ENCODE measurements at places on chromosomes 6 and 20.

- no peaks in the 10 kb centered on the region for H3K36me3 ChIP-seq
- peaks cover 39% of the 10 kb centered on the region for H3K4me1 ChIP-seq
- H3K27ac ChIP-seq: peak overlapping the region; percentile 94
Observed at GRCh38 chr6:167153521-167153959, 4.2 kb downstream of the GPR31 start.

DNA sequence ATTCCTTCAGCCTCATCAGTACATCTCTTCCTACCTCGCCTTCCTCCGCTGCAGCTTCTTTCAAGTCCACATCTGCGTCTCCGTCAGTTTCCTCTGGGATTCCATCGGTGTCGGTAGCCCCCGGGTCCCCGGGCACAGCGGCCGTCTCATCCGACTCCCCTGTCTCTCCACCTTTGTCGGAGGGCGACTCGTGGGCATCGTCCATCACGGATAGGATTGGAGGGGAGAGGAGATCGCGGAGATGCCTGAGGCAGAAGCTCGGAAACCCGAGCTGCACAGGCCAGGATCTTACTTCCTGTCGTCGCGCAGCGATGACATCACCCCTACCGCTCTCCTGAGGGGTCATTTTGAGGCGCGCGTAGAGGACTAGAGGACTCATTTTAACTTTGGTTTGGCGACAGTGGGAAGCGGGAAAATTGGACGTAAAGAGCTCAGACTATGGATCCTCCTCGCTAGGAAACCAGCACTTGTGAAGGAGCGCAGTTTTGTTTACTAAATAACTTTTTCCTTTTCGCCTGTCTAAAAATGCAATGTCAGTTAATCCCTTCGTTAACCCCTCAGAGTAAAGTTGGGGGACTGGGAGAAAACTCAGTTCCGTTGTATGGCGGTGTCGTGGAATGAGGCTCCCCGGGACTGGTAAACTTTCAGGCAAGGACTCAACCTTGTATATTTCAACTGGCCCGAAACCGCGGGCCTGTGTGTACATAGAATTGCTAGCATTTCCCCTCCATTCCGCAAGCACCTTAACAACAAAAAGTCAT, at the start of gene TAF11:
Gene TAF11, minus strand, starts transcription at position 290 of the 761 bp plus-strand sequence. Its CDS starts 85 bp downstream, at position 205.
- DNase-seq: peak; percentile 84
- H3K4me3 ChIP-seq: peak within 1 kb of the TSS; percentile 97
- H3K36me3 ChIP-seq: peaks cover 52% of the 10 kb centered on the region

- no peaks in the 10 kb centered on the region for H3K36me3 ChIP-seq
- H3K27me3 ChIP-seq: no peaks in the 10 kb centered on the region
- no peak for DNase-seq
- no peaks in the 10 kb centered on the region for H3K4me1 ChIP-seq
Observed at GRCh38 chr6:100247123-100247522, 217.6 kb downstream of the SIM1 start.

DNA sequence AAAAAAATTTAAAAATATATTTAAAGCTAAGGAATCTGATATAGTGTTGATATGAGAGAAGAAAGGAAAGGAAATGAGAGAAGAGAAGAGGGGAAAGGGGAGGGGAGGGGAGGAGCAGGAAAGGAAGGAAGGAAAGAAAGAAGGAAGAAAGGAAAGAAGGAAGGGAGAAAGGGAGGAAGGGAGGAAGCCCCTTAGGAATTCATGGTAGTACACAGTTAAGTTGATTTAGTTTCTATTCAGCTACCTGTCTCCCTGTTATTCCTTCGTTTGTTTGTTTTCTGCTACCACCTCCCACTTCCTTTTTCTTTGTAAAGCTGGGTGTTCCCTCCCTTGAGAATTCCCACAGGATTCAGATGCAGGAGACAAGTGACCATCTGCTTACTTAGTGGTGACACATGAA, 1025.4 kb upstream of the FLRT3 start:
- no peak overlapping the region for H3K27ac ChIP-seq
- H3K4me3 ChIP-seq: no peak overlapping the region
- no peaks in the 10 kb centered on the region for H3K36me3 ChIP-seq
- no peak for DNase-seq
- no peaks in the 10 kb centered on the region for H3K4me1 ChIP-seq

DNA sequence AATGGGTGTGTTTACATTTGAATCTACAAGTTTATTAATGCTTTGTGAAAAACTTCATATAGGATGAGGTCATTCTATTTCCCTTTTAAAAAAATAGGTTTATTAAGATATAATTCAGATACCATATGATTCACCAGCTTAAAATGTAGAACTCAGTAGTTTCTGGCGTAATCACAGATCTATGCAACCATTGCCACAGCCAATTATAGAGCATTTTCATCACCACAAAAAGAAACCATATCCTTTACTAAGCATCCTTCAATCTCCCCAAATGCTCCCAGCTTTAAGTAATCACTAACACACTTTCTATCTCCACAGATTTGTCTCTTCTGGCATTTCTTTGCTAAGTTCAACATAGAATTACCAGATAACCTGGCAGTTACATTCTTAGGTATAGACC, 137.2 kb downstream of the PTPRT start:
- DNase-seq: no peak
- H3K27me3 ChIP-seq: peaks cover 6% of the 10 kb centered on the region
- H3K4me3 ChIP-seq: no peak overlapping the region
- H3K27ac ChIP-seq: no peak overlapping the region

- no peaks in the 10 kb centered on the region for H3K4me1 ChIP-seq
- DNase-seq: no peak
- no peak overlapping the region for H3K27ac ChIP-seq
- H3K4me3 ChIP-seq: no peak overlapping the region
Observed at GRCh38 chr20:19885939-19886660, 128.0 kb downstream of the RIN2 start.

DNA sequence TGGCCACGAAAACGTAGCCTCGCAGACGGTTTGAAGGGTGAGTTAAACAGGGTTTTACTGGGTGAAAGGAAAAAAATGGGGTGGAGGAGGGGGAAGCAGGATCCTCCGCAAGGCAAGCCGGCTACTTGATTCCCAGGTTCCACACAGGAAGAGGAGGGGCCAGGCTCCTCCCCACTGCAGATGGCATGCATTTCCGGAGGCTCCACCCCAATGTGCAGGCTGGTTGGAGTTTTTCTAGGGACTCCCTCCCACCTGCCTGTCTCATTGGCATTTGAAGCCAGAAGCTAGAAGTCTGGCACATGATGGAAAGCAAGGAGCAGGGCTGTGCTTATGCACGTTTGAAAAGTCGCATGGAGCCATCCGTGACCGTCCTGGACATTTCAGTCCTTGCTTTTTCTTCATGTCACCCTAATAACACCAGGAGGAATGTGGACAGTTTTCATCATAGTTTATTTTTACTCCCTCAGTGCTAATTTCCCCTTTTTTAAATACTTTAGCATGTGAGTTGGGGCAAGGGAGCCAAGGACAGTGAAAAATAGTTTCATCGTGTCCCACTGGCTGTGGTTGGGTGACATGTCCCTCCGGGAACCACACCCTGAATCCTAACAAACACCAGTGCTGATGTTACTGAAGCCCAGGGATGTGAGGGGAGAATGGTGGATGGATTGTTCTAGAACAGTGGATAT, 100.1 kb upstream of the INSM1 start:
- no peak overlapping the region for H3K4me3 ChIP-seq
- no peaks in the 10 kb centered on the region for H3K4me1 ChIP-seq
- peaks cover 20% of the 10 kb centered on the region for H3K27me3 ChIP-seq
- no peak overlapping the region for H3K27ac ChIP-seq
- no peak for DNase-seq

GRCh38 chr6:82963191-82963925, 102.3 kb downstream of the UBE3D start:
- H3K36me3 ChIP-seq: peaks cover 2% of the 10 kb centered on the region
- H3K4me1 ChIP-seq: no peaks in the 10 kb centered on the region

GRCh38 chr6:88775866-88776571, 187.4 kb downstream of the RNGTT start:
- H3K4me3 ChIP-seq: no peak overlapping the region
- no peak overlapping the region for H3K27ac ChIP-seq
- H3K36me3 ChIP-seq: peaks cover 13% of the 10 kb centered on the region
- H3K27me3 ChIP-seq: no peaks in the 10 kb centered on the region
- peaks cover 5% of the 10 kb centered on the region for H3K4me1 ChIP-seq
- DNase-seq: no peak

DNA sequence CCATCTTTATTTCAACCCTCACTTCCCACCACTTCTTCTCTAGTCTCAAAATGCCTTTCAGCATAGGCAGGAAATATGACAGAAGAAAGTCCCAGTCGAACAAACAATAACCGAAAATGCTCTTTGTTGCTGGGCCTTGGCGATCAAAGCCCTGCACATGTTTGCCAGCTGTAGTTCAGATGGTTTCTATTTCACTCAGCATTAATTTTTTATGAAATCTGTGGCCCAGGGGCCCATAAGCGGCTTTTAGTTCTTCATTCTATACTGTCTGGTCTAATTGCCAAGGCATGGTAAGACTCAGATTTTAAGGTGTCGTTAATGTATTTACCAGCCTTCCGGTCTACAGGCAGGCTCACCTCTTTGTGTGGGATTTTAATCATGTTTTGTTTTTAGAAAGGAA, 10.9 kb upstream of the F13A1 start:
- H3K36me3 ChIP-seq: peaks cover 2% of the 10 kb centered on the region
- H3K4me1 ChIP-seq: no peaks in the 10 kb centered on the region
- no peak overlapping the region for H3K27ac ChIP-seq
- H3K27me3 ChIP-seq: peaks cover 58% of the 10 kb centered on the region

DNA sequence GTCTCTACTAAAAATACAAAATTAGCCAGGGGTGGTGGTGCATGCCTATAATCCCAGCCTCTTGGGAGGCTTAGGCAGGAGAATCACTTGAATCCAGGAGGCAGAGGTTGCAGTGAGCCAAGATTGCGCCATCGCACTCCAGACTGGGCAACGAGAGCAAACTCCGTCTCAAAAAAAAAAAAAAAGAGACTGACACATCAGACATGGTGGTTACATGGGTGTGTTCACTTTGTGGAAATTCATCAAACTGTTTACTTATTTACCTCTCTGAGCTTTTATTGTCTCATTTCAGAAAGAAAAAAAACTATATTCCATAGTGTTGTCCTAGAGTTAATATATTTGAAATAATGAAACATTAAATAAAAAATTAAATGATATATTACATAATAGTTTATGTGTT, 64.8 kb downstream of the MBOAT1 start:
- H3K27ac ChIP-seq: no peak overlapping the region
- H3K36me3 ChIP-seq: peaks cover 24% of the 10 kb centered on the region
- H3K27me3 ChIP-seq: no peaks in the 10 kb centered on the region
- no peak for DNase-seq

- H3K27ac ChIP-seq: no peak overlapping the region
- no peaks in the 10 kb centered on the region for H3K27me3 ChIP-seq
- H3K4me1 ChIP-seq: peaks cover 16% of the 10 kb centered on the region
- no peak overlapping the region for H3K4me3 ChIP-seq
- H3K36me3 ChIP-seq: no peaks in the 10 kb centered on the region
Observed at GRCh38 chr20:8489094-8489883, 357.2 kb downstream of the PLCB1 start.
